CD4-positive, alpha-beta T cell treated with Interleukin-10 for 1 hour (primary cell): ENCODE measurements at places on chromosomes 2 and 18.

DNA sequence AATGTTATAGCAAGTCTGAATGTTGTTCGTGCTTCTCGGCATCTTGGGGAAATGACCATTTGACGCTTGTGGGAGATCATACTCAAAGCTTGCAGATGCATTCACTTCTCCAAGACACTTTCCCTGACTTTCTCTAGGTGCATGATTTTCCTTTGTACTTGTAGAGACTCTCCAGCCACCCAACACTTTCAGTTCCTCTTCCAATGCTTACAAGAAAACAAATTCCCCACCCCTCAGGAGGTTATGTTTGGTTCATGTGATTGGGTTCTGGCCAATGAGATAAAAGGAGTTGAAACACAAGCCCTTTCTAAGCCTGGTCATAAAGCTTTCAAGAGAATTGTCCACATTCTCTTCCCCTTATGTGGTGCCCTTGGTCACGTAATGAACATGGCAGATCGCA lies 156.3 kb downstream of the EPHA4 start:
- DNase-seq = no peak

- no peak for DNase-seq
These were observed 1.5 kb downstream of the SLC30A3 start for GRCh38 chr2:27261241-27261925.

GRCh38 chr2:204251998-204252376 lies 293.3 kb upstream of the PARD3B start:
- DNase-seq = no peak

DNA sequence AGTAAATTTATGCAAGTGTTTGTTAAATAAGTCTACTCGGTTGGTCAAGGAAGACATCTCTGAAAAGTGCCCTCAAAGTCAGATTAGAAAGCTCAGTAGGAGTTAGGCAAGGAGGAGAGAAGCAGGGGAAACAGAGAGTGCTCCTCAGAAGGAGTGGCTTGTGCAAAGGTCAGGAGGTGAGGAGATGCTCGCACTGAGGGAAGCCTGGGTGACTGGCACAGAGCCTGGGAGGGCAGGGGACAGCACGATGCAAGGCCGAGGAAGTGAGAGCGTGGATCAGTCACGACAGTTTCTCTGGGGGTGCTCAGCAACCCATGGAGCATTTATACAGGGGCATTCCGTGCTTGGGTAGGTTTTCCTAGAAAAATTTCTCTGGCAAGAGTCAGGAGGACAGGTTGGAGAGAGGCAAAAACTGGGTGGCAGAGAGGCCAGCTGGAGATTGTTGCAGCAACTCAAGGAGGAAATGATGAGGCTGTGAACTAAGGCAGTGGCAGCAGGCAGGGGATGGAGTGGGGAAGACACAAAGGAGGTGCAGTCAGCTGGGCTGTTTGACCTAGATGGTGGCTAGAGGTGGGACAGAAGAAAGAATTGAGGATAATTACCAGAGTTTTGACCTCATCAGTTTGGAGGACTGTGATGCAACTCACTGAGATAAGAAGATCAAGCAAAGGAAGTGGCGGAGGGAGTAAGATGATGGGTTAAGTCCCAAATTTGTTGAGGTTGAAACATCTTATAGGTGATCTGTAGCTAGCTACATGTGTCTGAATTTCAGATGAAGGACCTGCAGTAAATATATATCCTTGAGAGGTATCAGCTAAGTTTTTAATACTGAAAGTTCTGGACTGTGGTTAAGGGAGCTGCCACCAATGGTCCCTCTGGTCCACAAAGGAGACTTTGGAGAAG lies 52.4 kb downstream of the BCL2 start:
- no peak for DNase-seq

DNA sequence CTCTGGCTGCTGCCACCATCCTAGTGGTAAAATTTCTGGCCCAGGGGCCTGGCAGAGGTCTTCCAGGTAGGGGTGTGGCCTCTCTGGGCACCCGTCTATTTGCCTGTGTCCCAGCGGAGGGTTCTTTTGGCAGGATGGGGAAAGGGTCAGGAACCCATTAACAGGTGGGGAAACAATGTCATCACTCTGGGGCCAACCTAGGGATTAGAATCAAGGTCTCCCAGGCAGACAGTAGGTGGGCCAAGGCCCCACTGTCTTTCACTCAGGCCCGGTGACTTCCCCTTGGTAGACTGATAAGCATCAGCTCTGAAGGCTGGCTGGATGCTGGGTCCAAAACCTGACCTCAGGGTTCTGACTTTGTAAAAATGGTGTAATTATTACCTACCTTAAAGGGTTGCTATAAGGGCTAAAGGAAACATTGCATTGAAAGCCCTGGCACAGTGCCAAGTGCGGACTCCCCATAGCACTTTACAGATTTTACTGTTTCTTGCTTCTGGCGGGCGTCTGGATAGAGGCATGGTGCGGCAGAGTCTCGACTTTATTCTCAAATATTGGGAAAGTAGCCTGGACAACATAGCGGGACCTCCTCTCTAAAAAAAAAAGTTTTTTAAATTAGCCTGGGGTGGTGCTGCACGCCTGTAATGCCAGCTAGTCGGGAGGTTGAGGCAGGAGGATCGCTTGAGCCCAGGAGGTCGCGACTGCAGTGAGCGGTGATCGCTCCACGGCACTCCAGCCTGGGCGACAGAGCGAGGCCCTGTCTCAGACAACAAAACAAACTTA lies 2.2 kb downstream of the LBX2 start:
- DNase-seq = no peak

- no peak for DNase-seq
These were observed 12.6 kb downstream of the CNDP1 start for GRCh38 chr18:74546751-74547530.

GRCh38 chr18:58364876-58365528 lies 263.9 kb downstream of the ALPK2 start:
- DNase-seq = no peak

DNA sequence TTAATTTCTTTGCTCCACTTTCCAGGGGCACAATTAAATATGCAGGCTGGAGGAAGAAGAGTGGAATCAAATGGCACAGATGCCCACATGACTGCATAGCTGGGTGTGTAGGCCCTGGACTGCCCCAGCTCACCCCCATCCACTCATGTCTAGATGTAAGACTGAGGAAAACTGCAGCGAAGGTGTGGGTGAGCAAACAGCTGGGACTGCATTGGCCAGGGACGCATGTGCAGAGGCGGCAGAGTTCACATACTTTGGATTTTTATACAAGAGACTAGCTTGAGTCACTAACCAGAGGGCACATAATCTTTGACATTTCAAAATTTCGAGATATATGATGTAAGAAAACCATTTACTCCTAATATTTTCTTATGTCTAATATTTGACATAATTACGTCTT lies 60.1 kb downstream of the SPIRE1 start:
- DNase-seq = no peak

- DNase-seq = no peak
These were observed 37.9 kb upstream of the PIK3C3 start for GRCh38 chr18:41917181-41917580.

DNA sequence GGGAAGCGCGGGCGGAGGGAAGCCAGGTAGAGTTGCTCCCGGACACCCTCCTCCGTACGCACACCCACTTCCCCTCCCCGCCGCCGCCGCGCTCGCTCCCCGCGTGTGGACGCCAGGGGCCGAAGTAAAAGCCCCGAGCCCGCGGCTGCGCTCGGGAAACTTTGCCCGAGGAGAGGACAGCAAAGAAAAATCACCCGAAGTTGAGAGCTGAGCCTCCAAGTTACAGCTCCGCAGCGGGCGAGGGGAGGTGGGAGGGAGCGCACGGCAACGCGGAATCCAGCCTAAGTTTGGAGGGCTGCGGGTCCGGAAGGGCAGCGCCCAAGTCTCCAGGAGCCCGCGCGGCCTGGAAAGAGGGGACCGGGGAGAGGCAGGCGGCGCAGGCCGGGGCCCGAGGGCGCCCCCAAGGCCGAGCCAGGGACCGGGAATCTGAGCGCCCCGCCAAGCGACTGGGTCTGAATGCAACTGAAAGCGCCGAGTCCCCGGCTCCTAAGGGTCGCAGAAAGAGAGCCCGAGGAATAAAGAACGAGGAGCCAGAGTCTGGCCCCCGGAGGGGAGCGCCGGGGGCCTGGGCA lies 706 bp upstream of the BCL11A start:
- peak; percentile 25 for DNase-seq

GRCh38 chr2:157990173-157990572 lies 111.5 kb upstream of the UPP2 start:
- DNase-seq = no peak

DNA sequence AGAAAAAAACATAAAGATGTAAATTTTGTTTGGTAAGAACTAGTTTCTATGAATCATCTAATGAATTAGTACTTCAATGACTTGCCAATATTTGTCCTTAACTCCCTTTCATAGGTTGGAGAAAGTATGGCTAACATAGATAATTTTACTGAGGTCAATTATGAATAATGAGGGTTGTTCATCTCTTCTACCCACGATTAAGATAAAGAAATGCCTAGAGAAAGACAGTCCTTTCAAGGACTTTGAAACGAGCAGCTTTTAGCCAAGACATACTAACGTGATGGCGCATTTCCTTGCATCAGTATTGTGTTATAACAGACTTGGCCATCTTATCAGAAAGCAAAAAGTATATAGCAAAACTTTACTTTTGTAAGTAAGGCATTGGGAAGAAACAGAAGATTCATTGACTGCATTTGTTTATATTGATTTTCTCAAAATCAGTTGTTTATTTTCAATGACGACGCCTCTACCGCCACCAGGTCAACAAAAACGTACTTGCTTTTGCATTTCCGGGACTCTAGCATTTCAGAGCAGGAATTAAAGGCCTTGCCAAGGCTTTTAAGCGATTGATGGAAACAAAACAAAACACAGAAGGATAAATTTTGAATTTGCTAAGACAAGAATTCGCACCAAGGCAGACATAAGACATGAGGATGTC lies 961 bp downstream of the RBM43 start:
- peak; percentile 53 for DNase-seq

GRCh38 chr2:212940816-212941215 lies 210.6 kb downstream of the IKZF2 start:
- DNase-seq = no peak

- no peak for DNase-seq
These were observed 8.6 kb upstream of the MALL start for GRCh38 chr2:110124038-110124825.

GRCh38 chr18:62480927-62481326 lies 41.9 kb upstream of the ZCCHC2 start:
- DNase-seq = no peak

DNA sequence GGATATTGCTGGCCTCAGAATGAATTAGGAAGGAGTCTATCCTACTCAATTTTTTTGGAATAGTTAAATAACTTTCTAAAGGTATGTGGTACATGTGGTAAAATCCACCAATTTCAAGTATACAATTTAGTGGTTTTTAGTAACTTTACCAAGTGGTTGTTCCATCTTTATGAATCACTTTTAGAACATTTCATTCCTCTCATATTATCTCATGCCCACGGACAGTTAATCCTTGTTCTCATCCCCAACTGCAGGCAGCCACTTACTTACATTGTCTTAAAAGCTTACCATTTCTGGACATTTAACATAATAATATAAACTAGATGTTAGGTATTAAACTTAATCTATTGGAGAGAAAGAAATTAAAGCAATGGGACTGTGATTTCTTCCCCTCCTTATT lies 146.3 kb upstream of the ZC3H15 start:
- no peak for DNase-seq

DNA sequence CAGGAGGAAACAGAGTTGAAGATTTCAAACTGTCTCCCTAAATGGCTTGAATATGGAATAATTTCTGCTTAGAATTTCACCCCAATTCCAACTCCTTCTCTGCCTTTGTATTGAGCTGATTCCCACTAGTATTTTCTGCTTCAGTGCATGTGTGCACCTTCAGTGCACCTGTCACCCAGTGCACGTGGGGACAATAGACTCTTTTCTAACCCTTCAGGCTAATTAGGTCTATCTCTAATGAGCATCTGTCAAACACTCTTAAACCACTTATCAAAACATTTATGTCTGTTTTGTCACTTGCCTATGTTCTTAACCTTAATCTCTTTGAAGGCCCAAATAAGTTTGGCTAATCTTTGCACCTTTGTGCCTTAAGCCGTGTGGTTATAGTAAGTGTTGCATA lies 232.0 kb upstream of the NETO1 start:
- no peak for DNase-seq

DNA sequence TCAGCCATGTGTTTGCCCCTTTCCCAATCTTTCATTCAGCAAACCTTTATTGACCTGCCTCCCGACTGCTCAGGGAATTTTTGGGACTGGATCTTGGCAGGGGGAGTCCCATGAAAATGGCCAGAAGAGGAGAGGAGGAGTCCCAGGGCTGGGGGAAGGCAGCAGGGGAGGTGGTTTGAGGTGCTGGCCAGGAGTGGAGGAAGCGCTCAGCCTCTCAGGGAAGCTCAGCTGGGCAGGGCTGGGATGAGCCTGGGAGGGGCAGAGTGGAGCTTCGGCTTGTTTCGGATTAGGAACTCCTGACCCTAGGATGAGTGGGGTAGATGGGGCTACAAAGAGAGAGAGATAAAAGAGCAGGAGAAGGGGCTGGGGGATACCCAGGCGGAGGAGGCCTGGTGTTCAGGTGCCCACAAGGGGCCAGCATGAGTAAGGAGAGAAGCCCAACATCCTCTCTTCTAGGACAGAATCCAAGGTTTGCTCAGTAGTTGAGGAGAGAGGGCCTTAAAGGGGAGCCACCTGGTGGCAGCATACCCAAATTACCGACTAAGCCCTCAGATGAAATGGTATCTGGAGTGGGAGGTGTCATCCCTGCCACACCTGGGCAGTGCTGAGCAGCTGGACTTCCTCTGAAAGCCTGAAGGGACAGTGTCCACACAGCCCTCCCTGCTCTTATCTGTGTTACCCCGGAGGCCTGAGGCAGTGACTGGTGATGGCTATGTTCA lies 91.1 kb downstream of the INHBB start:
- DNase-seq = no peak

- DNase-seq = no peak
These were observed 346.7 kb downstream of the RAD51AP2 start for GRCh38 chr2:17171446-17172049.

- DNase-seq = no peak
These were observed 890.0 kb upstream of the DDX18 start for GRCh38 chr2:116924509-116924908.

DNA sequence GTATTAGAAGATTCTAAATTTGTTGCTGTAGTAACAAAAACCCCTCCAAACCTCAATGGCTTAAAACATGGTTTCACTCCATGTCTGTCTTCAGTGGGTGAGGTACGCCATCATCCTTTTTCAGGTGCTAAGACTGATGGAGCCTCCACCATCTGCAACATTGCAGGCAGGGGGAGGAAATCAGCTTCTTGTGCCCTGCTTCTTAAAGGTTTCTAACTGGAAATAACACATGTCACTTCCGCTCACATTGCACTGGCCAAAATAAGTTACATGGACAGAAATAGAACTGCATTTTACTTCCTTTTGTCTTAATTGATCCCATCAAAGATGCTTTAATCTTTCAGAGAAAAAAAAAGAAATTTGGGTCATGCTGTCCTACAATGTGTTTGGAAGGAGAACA lies 94.1 kb downstream of the GALNT3 start:
- no peak for DNase-seq

GRCh38 chr2:78721355-78722033 lies 304.0 kb upstream of the REG3G start:
- no peak for DNase-seq

DNA sequence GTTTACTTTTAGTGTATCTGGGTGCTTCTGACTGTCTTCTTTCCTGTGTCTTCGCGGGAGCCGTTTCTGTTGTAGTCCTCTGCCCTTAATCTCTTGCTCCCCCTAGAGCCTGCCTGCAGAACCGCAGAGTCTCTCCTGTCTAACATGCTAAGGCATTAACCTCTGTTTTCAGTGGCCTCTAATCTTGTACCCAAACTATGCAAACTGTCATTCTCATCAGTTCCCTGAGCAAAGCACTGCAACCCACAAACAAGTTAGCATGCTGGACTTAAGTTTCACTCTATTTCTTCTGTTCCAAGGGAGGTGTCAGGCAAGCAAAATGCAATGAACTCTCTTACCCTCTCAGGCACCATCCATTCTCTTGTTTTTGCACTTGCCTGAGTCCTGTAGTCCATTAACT lies 138.4 kb downstream of the OTX1 start:
- peak; percentile 1 for DNase-seq
